ENCODE measurements at places on chromosomes 7 and 10. TPM values are rescaled to one million over a fixed set of nuclear protein-coding genes. Genes with fewer than 3 reads are reported as not detected.

Gene TMEM229A
- 8.5 TPM for total RNA-seq

Gene ATP6V1F
- total RNA-seq: 268 TPM

Gene KCP
- 0.63 TPM for total RNA-seq

Gene ADAM12
- total RNA-seq: 2.0 TPM
